Transverse colon (tissue), 4 donors: ENCODE measurements at places on chromosomes 5 and 9. TPM values are rescaled to one million over a fixed set of nuclear protein-coding genes. Genes with fewer than 3 reads are reported as not detected.

The ROR2 gene
- 4.2 TPM for total RNA-seq

The TXNDC8 gene
- total RNA-seq = not detected

The ENG gene
- 19.1 TPM for total RNA-seq

The NANS gene
- 319 TPM for total RNA-seq

The SPATA31C1 gene
- not detected for total RNA-seq

The EIF4E1B gene
- total RNA-seq = not detected

The CRHBP gene
- not detected for total RNA-seq

The SOHLH1 gene
- not detected for total RNA-seq

The NDFIP1 gene
- total RNA-seq = 50.9 TPM

The CRB2 gene
- total RNA-seq = not detected

The LOX gene
- 4.1 TPM for total RNA-seq

The EFCAB9 gene
- not detected for total RNA-seq

The ATP10B gene
- total RNA-seq = 155 TPM

The KIF4B gene
- not detected for total RNA-seq

The DEPDC1B gene
- total RNA-seq = 2.7 TPM

The TAF11L5 gene
- total RNA-seq = not detected

The FGF10 gene
- 1.8 TPM for total RNA-seq

The SPAAR gene
- not detected for total RNA-seq

The AGXT2 gene
- not detected for total RNA-seq

The LCN9 gene
- not detected for total RNA-seq

The GIN1 gene
- not detected for total RNA-seq

The OR1J2 gene
- not detected for total RNA-seq

The PIP5KL1 gene
- total RNA-seq = 4.6 TPM

The PCDHGA6 gene
- total RNA-seq = 3.4 TPM

The CTNND2 gene
- total RNA-seq = 1.9 TPM

The NME5 gene
- total RNA-seq = not detected

The CXCL14 gene
- 11.5 TPM for total RNA-seq

The FOXD4L4 gene
- not detected for total RNA-seq

The NUP188 gene
- total RNA-seq = 18.0 TPM

The GARIN3 gene
- not detected for total RNA-seq

The FRMD3 gene
- total RNA-seq = 37.0 TPM

The SLC25A25 gene
- 34.5 TPM for total RNA-seq

The UTP15 gene
- 21.0 TPM for total RNA-seq

The DRD1 gene
- total RNA-seq = not detected

The CAMSAP1 gene
- total RNA-seq = 88.0 TPM

The TTC16 gene
- not detected for total RNA-seq

The AMBP gene
- not detected for total RNA-seq

The PCDHAC2 gene
- total RNA-seq = not detected

The PCDHA13 gene
- total RNA-seq = not detected

The SLC36A3 gene
- total RNA-seq = not detected

The BRINP1 gene
- 0.27 TPM for total RNA-seq
